ENCODE measurements at places on chromosomes 6 and 20. TPM values are rescaled to one million over a fixed set of nuclear protein-coding genes. Genes with fewer than 3 reads are reported as not detected.

DNA sequence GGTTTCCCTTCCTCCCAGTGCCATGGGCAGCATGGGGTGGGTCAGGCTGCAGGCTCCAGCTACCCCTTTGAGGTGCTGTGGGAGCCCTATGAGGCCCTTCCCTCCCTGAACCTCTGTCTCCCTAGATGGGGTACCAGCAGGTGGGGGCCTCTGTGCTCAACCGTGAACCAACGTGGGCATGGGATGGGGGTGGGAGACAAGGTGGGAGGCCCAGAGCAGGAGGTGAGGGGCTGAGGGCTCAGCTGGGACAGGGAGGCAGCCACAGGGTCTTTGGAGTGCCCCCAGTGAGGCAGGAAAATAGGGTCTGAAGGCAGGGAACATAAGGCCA lies 33.3 kb downstream of the SUN5 start:
- DNase-seq = no peak

DNA sequence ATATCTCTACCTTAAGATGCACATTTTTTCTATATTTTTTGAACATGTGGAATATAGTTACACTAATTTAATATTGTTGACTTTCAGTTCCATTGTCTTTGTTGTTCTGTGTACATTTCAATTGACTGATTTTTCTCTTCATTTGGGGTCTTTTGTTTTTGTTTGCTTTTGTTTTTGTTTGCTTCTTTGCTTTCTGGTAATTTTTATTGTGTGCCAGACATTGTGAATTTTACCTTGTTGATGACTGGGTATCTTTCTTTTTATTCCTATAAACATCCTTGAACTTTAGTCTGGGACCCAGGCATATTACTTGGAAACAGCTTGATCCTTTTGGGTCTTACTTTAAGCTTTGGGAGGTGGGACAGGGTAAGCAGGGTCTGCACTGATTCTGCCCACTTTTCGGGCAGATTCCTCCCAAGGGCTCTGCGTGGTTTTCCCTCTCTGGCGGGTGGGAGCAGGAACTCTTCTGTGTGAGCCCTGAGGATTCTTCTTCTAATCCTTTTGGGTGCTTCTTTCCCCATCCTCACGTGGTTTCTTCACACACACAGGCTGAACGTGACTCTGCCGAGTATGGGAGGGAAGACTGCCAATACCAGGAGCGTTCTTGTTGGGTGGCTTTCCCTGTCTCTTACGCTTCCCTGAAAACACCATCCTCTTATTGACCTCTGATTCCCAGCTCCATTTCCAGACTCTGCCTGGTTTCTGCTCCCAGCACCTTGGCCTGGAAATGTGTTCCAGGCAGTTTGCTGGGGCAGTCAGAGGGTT lies 200.5 kb downstream of the ARID1B start:
- DNase-seq = peak; percentile 53

- peak; percentile 10 for DNase-seq
Measured at GRCh38 chr6:36039112-36039511, 11.5 kb downstream of the MAPK14 start.

- DNase-seq = no peak
Measured at GRCh38 chr6:158808941-158809678, 10.1 kb downstream of the EZR start.

DNA sequence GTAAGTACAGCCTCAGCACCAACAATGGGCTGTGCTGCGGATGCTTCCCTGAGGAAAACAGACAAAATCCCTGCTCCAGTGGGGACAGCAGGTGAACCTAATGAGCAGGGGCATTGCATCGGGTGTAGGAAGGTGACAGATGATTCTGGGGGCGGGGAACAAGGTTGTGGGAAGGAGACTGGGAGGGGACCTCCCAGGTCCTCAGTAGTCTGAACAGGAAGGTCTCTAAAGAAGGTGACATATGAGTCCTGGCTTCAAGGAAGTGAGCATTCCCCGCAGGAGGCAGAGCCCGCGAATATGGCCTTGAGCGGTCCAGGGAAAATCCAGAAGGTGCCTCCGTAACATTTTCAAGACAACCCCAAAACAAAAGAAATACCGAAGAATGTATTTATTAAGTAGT lies 19.4 kb downstream of the ULBP1 start:
- DNase-seq = no peak

DNA sequence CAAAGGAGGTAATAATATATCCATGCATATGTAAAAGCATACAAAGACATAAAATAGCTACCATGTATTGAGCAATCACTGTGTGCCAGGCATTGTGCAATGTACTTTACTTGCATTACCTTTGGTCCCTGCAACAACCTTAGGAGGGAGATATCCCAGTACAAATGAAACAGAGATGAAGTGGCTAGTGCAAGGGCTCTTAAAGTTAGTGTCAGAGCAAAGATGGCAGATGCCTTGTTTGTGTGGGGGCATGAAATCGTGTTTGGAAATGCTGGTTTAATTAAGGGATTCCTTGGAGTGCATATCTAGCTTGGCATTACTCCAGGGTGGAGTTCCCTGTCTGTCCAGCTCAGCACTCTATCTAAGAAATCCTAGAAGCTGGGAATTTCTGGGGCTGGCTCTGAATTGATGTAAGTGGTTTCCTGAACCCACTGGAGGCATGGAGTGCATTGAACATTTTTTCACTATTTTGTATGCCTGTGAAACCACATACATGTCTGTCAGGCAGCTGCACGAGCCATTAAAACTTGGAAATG lies 9.8 kb downstream of the PAQR8 start:
- peak; percentile 28 for DNase-seq

DNA sequence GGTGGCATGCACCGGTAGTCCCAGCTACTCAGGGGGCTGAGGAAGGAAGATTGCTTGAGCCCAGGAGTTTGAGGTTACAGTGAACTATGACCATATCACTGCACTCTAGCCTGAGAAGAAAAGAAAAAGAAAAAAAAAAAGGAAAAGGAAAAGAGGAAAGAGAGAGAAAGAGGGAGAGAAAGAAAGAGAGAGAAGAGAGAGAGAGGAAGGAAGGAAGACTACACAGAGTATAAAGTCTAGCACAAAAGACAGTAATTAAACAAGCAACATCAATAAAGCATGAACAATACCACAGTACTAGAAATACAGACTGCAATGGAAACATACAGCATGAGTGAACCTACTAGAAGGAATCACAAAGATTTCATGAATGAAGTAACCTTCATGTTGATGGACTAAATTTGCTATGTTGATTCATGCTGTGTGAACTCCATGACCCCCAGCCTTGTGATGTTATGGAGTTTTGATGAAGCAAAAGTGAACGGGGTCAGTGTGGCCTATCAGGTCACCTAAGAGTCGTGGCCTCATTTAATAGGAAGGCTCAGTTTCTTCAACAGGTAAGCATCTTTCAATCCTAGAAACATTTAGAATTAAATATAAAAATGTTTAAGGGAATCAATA lies 57.6 kb downstream of the NUDT3 start:
- DNase-seq = no peak

- DNase-seq = no peak
Measured at GRCh38 chr6:159555082-159555875, 137.8 kb downstream of the SOD2 start.

- DNase-seq = no peak
Measured at GRCh38 chr6:3650959-3651697, 100.4 kb downstream of the PXDC1 start.

DNA sequence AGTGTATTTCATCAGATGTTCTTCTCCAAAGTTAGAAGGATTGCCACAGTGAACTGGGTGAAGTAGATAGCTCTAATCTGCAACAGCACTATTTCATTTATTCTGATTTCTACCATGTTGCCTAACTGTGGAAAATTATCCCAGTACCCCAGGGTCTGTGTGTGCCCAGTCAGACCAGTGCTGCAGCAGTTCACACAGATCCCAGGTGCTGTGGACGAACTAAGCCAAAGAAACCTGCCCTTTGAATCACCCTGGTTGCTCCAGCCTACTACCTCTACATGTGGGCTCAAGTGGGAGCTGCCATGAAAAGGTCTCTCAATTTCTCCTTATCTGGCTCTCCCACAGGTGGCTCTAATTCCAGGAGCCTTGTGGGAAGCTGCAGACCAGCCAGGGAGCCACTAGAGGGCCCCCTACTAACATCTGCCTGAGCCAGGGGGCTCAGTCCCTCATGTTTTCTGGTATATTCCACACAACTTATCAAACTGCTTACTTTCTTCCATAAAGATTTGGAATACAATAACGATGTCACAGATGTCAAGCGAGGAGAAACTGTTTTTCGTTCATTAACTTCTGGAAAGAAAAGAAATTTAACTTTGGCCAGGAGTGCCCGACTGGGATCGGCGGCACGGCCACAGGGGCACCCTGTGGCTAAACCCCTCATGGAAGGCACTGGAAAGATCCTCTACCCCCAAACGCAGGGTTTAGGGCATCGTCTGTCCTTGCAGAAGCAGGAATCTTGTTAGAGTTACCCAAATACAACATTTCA lies 31.6 kb upstream of the LY86 start:
- no peak for DNase-seq

DNA sequence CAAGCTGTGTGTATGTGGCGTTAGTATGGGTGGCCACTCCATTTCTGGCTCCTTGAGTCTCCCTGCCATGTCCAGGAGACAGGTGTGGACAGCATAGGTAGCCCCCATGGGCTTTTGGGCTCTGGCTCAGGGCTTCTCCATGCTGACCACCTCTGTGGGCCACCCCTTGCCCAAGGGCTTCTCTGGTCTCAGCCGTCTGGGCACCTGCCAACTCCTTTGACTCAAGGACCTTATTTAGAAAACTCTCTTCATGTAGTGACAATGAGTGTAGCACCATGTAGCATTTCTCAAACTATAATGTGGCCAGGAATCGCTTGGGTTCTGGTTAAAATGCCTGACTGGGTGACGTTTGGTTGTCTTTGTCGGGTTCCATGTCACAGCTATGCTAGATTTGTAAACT lies 5.1 kb upstream of the GTSF1L start:
- no peak for DNase-seq

DNA sequence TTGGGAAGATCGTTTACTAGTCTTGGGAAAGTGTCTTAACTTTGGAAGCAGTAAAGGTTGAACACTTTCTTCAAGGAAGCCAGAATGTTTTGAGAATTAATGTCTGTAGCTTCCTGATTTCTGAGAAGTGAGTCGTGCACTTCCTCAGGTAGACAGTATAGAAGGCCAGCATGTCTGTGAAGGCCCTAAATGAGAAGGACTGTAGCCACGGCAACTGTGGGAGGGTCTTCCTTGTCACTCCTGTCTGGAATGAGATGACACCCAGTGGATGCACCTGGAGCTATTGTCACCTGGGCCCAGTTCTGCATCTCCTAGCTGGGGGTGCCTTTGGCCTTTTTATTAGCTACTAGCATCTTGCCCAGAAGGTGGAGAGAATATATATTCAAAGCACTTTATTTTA lies 8.8 kb downstream of the STX16 start:
- DNase-seq = no peak

GRCh38 chr20:63706852-63707557 lies 771 bp downstream of the ARFRP1 start:
- DNase-seq = no peak

- no peak for DNase-seq
Measured at GRCh38 chr20:38657390-38657789, 55.8 kb downstream of the ARHGAP40 start.

DNA sequence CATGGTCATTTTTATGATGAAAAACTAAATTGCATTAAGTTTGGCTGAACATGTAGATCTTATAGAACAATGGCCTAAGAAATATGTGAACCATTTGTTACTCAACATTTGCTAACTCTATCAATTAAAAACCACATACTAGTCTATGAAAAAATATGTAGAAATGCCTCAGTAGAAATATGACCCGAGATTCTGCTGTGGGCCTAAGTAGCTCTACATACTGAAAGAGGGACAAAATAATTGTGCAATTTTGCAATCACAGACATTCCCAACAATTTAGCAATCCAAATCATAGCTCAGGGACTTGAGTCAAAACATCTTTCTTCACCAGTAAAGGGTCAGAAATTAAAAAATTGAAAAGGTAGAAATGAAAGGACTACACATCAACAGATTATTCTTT lies 619.0 kb downstream of the FRK start:
- no peak for DNase-seq

DNA sequence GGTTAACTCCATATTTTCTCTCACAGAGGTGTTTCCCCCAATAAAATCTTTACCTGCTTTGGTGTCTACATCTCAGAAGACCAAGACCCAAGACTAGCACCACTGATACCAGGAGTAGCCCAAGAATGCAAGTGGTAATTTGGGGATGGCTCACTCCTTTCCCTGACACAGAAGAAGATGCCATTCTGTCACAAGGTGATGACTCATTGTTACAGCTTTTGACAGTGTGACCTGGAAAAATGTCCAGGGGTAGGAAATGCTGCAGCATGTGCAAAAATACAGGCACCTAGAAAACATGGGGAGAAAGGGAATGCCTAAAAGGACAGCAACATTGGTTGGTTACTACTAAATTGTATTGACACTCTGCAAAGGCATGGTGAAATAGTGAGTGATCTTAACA lies 254.0 kb upstream of the GJE1 start:
- DNase-seq = no peak

DNA sequence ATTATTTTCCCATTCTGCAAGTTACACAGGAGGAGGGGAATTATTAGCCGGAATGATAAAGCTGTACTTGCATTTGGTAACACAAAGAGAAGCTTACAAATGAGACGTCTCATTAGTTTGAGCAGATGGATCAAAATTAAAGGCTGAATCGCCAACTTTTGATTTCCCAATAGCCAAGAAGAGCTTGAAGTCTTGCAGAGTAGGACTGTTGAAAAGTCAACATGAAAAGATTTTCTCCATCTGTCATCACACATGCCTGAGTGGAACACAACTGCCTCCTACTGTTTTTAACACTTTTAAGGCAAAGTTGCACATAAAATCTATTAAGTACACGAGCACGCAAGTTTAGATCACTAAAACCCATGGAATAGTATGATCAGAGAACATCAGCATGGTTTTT lies 176.2 kb downstream of the ASCC3 start:
- no peak for DNase-seq

- DNase-seq = no peak
Measured at GRCh38 chr6:73372516-73372915, 2.8 kb upstream of the OOEP start.

- no peak for DNase-seq
Measured at GRCh38 chr6:133973109-133973971, 20.3 kb downstream of the TBPL1 start.

The VGLL2 gene
- 1.7 TPM for total RNA-seq

The DUSP15 gene
- 1.2 TPM for total RNA-seq

The GMNN gene
- total RNA-seq = 13.0 TPM

The PTGIS gene
- 1.9 TPM for total RNA-seq

The DYNLT2 gene
- 1.0 TPM for total RNA-seq

The FAM217A gene
- total RNA-seq = not detected

The SPATA2 gene
- total RNA-seq = 7.3 TPM

The NR2E1 gene
- total RNA-seq = not detected

Measured in astrocyte (in vitro differentiated cells and primary cell).